ENCODE measurements at places on chromosomes 2 and 18.
A peak's percentile ranks its signal among the peaks of the same experiment; 100 is the strongest.

GRCh38 chr2:96984300-96984699 is 2.1 kb downstream of the FAM178B start:
- no peak for DNase-seq
- no peaks in the 10 kb centered on the region for H3K36me3 ChIP-seq

DNA sequence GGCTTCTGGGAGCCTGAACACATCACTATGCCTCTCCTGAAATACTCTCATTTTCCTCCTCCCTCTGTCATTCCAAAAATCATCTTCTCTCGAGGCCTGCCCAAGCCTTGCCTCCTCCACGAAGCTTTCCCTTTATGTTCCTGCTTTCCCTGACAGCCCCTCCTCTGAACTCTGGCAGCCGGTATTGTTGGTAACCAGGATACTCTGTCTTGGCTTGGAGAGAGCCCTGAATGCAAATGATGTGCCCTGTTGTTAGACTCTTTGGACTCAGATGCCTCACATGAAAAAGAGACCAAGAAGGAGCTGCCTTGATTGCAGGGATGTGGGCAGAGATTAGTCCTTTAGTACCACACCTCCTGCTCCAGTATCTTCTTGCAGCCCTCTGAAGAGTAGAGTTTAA is 138.5 kb upstream of the DLX2 start:
- no peaks in the 10 kb centered on the region for H3K27me3 ChIP-seq
- DNase-seq = no peak
- peaks cover 61% of the 10 kb centered on the region for H3K4me1 ChIP-seq
- H3K4me3 ChIP-seq = no peak overlapping the region
- H3K27ac ChIP-seq = no peak overlapping the region
- H3K36me3 ChIP-seq = peaks cover 5% of the 10 kb centered on the region

- peaks cover 27% of the 10 kb centered on the region for H3K4me1 ChIP-seq
- DNase-seq = no peak
- H3K36me3 ChIP-seq = peaks cover 7% of the 10 kb centered on the region
- no peaks in the 10 kb centered on the region for H3K27me3 ChIP-seq
These were observed 49.7 kb downstream of the PXDN start for GRCh38 chr2:1694371-1695271.

DNA sequence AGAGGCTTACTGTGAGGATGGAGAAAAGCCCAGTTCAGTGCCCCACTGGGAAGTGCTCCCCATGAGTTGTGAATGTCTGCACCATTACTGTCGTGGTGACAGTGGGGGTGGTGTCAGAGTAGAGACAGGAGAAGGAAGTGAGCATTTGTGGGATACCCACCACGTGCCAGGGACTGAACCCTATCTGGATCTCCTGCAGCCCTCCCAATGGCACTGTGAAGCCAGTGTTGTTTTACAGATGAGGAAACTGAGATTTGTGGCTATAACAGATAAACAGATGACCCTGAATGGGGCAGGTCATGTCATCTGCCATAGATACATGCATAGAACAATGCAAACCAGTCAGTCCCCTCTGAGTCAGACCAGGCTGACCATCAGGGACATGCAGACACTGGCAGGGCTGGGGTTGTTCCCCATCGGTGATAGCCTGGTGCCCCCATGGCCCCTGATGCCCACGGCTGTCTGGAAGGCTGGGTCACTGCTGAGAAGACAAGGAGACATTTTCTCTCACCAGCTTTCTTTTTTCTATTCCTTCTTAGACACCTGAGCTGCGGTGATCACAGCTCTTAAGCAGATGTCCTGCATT is 60.8 kb downstream of the EMILIN2 start:
- H3K27me3 ChIP-seq = peaks cover 20% of the 10 kb centered on the region
- DNase-seq = no peak
- H3K36me3 ChIP-seq = no peaks in the 10 kb centered on the region
- H3K27ac ChIP-seq = peak overlapping the region; percentile 54
- peak overlapping the region; percentile 85 for H3K4me3 ChIP-seq
- H3K4me1 ChIP-seq = peaks cover 7% of the 10 kb centered on the region

- no peak overlapping the region for H3K4me3 ChIP-seq
- H3K4me1 ChIP-seq = no peaks in the 10 kb centered on the region
These were observed 116.4 kb downstream of the INO80D start for GRCh38 chr2:205969584-205969983.

GRCh38 chr2:224882291-224883171 is 159.7 kb downstream of the DOCK10 start:
- DNase-seq = peak; percentile 94
- peaks cover 1% of the 10 kb centered on the region for H3K27me3 ChIP-seq
- H3K4me3 ChIP-seq = peak overlapping the region; percentile 66
- peaks cover 70% of the 10 kb centered on the region for H3K36me3 ChIP-seq
- peaks cover 76% of the 10 kb centered on the region for H3K4me1 ChIP-seq

- no peaks in the 10 kb centered on the region for H3K27me3 ChIP-seq
- peaks cover 5% of the 10 kb centered on the region for H3K36me3 ChIP-seq
- H3K4me3 ChIP-seq = no peak overlapping the region
These were observed 38.6 kb upstream of the MYCN start for GRCh38 chr2:15901808-15902130.

GRCh38 chr2:7795778-7796563 is 878.8 kb downstream of the RNF144A start:
- no peak overlapping the region for H3K27ac ChIP-seq
- no peaks in the 10 kb centered on the region for H3K27me3 ChIP-seq
- no peak overlapping the region for H3K4me3 ChIP-seq
- peaks cover 6% of the 10 kb centered on the region for H3K4me1 ChIP-seq

DNA sequence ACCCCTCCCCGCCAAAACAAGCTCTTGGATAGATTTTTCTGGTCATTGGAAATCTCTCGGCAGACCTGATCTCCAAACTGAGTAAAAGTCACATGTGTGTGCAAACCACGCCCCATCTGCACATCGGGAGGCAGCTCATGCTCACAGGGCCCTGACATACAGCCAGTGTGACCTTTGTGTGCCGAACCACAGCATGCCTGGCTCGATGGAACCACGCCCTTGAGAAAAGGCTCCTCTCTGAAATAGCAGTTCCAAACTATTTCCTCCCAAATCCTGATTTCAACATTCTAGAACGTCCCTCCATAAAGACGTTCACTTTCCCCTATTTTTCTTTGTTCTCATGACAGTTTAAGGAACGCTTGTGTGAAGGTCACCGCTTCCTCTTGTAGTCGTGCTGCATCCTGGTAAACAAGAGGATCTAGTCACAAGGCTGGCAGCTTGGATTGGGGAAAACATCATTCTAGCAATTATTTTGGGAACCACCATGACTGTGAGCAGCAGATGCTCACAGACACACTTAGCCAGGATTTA is 59.3 kb upstream of the MAP4K4 start:
- no peaks in the 10 kb centered on the region for H3K4me1 ChIP-seq
- no peaks in the 10 kb centered on the region for H3K36me3 ChIP-seq
- H3K27me3 ChIP-seq = peaks cover 12% of the 10 kb centered on the region
- H3K27ac ChIP-seq = no peak overlapping the region
- DNase-seq = no peak

- H3K27ac ChIP-seq = no peak overlapping the region
- H3K36me3 ChIP-seq = no peaks in the 10 kb centered on the region
- H3K27me3 ChIP-seq = no peaks in the 10 kb centered on the region
These were observed 208.5 kb upstream of the SPOPL start for GRCh38 chr2:138293045-138293444.

DNA sequence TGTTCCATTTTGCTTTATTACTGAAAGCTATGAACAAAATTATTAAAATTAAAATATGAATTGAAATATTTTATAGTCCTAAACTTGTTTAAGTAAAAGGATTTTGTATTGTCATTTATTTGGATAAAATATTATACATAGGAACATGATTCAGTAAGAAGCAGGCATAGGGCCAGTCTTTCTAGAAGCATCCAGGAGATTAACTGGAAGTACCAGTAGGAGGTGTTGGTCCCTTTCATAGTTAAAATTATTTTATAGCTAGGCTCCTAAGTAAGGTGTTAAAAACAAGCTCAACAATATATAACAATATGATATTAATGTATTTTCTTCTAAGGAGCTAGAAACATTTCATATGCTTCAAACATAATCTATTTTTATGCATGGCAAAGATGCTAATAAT is 43.7 kb downstream of the FIGN start:
- H3K4me1 ChIP-seq = peaks cover 11% of the 10 kb centered on the region
- H3K36me3 ChIP-seq = no peaks in the 10 kb centered on the region

GRCh38 chr2:54866868-54867267 is 143.4 kb downstream of the EML6 start:
- H3K4me3 ChIP-seq = no peak overlapping the region
- peaks cover 7% of the 10 kb centered on the region for H3K36me3 ChIP-seq
- no peak for DNase-seq
- H3K4me1 ChIP-seq = peaks cover 24% of the 10 kb centered on the region
- H3K27me3 ChIP-seq = peaks cover 2% of the 10 kb centered on the region
- no peak overlapping the region for H3K27ac ChIP-seq

- peaks cover 60% of the 10 kb centered on the region for H3K4me1 ChIP-seq
- H3K27me3 ChIP-seq = no peaks in the 10 kb centered on the region
- peak; percentile 57 for DNase-seq
- peak overlapping the region; percentile 45 for H3K27ac ChIP-seq
- H3K4me3 ChIP-seq = no peak overlapping the region
- H3K36me3 ChIP-seq = peaks cover 52% of the 10 kb centered on the region
These were observed 80.0 kb downstream of the RHBDD1 start for GRCh38 chr2:226915846-226916360.

DNA sequence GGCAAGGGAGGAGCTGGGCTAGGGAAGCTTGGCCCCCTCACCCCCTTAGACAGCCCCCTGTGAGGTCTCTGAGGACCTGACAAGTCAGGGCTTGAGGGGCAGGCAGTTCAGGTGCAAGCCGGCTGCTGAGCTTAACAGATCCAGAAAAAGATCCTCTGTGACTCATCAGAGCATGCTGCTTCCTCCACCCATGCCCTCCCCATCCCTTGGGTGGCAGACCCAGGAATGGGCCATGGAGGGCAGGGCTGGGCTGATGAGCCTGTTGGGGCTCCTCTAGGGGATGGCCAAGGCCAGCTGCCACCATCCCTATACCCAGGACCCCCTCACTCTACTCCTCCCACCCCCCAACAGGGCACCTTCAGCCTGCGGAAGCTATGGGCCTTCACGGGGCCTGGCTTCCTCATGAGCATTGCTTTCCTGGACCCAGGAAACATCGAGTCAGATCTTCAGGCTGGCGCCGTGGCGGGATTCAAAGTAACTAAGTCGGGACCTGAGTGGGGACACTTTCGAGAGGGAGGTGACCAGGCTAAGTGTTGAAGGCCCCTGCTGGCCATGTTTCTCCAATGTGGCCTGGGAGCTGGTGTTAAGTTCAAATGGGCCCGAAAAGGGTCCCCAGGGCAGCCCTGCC is 1.9 kb downstream of the SLC11A1 start:
- DNase-seq = no peak
- no peak overlapping the region for H3K4me3 ChIP-seq
- H3K4me1 ChIP-seq = peaks cover 16% of the 10 kb centered on the region
- no peaks in the 10 kb centered on the region for H3K36me3 ChIP-seq
- H3K27ac ChIP-seq = no peak overlapping the region
- peaks cover 18% of the 10 kb centered on the region for H3K27me3 ChIP-seq

DNA sequence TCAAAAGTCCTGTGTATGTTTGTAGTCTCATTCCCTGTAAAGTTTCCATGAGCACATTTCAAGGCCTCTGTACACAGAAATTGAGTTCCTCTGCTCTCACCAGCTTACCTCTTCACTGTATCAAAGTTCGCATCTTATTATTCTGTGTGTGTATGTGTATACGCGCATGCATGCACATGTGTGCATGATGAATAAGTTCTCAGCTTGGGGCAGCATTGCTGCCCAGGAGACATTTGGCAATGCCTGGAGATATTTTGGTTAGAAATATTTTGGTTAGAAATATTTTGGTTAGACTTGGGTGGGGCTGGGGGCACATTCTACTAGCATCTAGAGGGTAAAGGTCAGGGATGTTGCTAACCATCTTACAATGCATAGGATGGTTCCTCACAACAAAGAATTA is 23.4 kb downstream of the TCF7L1 start:
- no peaks in the 10 kb centered on the region for H3K36me3 ChIP-seq
- DNase-seq = no peak
- peaks cover 35% of the 10 kb centered on the region for H3K4me1 ChIP-seq
- no peak overlapping the region for H3K27ac ChIP-seq

- H3K4me3 ChIP-seq = no peak overlapping the region
- DNase-seq = no peak
- H3K27ac ChIP-seq = no peak overlapping the region
- H3K36me3 ChIP-seq = no peaks in the 10 kb centered on the region
- H3K27me3 ChIP-seq = no peaks in the 10 kb centered on the region
These were observed 24.6 kb upstream of the ACAA2 start for GRCh38 chr18:49837889-49838288.

DNA sequence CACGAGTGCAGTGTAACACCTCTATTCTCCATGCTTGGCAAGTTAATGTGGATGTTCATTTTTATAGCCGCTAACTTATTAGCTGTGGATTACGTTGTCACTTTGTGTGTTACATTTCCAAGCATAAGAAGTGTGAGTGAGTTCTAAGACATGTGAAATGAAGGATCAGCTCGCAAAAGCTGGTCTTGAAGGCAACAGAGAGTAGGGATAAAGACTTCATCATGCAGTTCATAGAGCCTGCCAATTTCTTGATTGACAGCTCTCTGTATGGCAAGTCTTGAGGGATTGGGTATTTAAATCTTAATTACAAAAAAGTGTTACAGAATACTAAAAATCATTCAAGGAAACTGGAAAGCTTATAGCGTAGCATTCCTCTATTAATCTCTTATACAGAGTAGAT is 25.8 kb upstream of the DPP4 start:
- no peaks in the 10 kb centered on the region for H3K36me3 ChIP-seq
- H3K4me1 ChIP-seq = peaks cover 5% of the 10 kb centered on the region
- DNase-seq = no peak
- H3K27me3 ChIP-seq = no peaks in the 10 kb centered on the region
- no peak overlapping the region for H3K27ac ChIP-seq

GRCh38 chr2:149483004-149483605 is 104.5 kb downstream of the MMADHC start:
- DNase-seq = peak; percentile 18
- peaks cover 27% of the 10 kb centered on the region for H3K4me1 ChIP-seq
- no peak overlapping the region for H3K4me3 ChIP-seq
- no peaks in the 10 kb centered on the region for H3K36me3 ChIP-seq
- H3K27me3 ChIP-seq = peaks cover 3% of the 10 kb centered on the region

GRCh38 chr2:69958480-69958879 is 3.0 kb downstream of the ASPRV1 start:
- H3K27ac ChIP-seq = no peak overlapping the region
- H3K4me3 ChIP-seq = no peak overlapping the region
- H3K36me3 ChIP-seq = no peaks in the 10 kb centered on the region
- no peaks in the 10 kb centered on the region for H3K4me1 ChIP-seq

- DNase-seq = peak; percentile 26
- H3K36me3 ChIP-seq = no peaks in the 10 kb centered on the region
- H3K27me3 ChIP-seq = no peaks in the 10 kb centered on the region
- no peak overlapping the region for H3K27ac ChIP-seq
- H3K4me3 ChIP-seq = no peak overlapping the region
- H3K4me1 ChIP-seq = peaks cover 6% of the 10 kb centered on the region
These were observed 104.5 kb downstream of the OSBPL6 start for GRCh38 chr2:178298785-178299212.

GRCh38 chr2:123380370-123380935 is 644.6 kb upstream of the CNTNAP5 start:
- H3K27ac ChIP-seq = no peak overlapping the region
- H3K4me1 ChIP-seq = no peaks in the 10 kb centered on the region

GRCh38 chr2:37085731-37086147 is 1.4 kb downstream of the GPATCH11 start:
- no peak overlapping the region for H3K27ac ChIP-seq
- H3K36me3 ChIP-seq = peaks cover 18% of the 10 kb centered on the region
- no peak overlapping the region for H3K4me3 ChIP-seq
- H3K4me1 ChIP-seq = peaks cover 2% of the 10 kb centered on the region
